ENCODE measurements at places on chromosomes 4 and X. TPM values are rescaled to one million over a fixed set of nuclear protein-coding genes. Genes with fewer than 3 reads are reported as not detected.

Gene KLF8
- not detected for total RNA-seq

Gene PABPC1L2A
- not detected for total RNA-seq

Gene TIMP1
- total RNA-seq, result 257 TPM

Gene NKRF
- 16.8 TPM for total RNA-seq

Gene EREG
- total RNA-seq, result 18.5 TPM

Gene DCLK2
- 9.7 TPM for total RNA-seq

Gene BCORL1
- total RNA-seq, result 10.6 TPM

Gene SLIT2
- total RNA-seq, result 0.03 TPM

Gene CT55
- not detected for total RNA-seq

Gene MTTP
- not detected for total RNA-seq

Gene TRO
- 0.96 TPM for total RNA-seq

Gene SAGE1
- 0.09 TPM for total RNA-seq

Gene GPR143
- total RNA-seq, result 0.30 TPM

Gene PRDM5
- total RNA-seq, result 5.1 TPM

Gene TMEM154
- total RNA-seq, result 0.06 TPM

Gene FAM184B
- 0.02 TPM for total RNA-seq
